Mesenteric fat pad (tissue), 1 donor: ENCODE measurements at places on chromosomes 3 and 15.
A peak's percentile ranks its signal among the peaks of the same experiment; 100 is the strongest.

DNA sequence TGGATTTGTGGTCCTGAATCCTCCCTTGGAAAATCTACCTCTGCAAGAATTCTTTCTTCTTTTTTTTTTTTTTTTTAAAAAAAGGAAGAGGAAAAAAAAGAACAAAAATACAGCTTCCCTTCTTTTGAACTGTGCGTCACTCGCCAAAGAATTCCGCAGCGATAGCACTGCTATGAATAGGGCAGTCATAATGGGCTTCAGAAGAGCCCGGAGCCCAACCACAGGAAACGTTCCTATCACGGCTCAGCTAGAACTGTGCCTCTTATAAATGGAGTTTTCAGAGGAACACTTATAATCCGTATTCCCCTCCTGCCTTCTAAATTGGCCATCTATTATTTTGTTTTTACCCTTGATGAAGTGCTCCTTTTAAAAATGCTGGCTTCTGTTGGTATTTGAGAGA is 227.7 kb downstream of the ADAMTS17 start:
- no peak for DNase-seq

DNA sequence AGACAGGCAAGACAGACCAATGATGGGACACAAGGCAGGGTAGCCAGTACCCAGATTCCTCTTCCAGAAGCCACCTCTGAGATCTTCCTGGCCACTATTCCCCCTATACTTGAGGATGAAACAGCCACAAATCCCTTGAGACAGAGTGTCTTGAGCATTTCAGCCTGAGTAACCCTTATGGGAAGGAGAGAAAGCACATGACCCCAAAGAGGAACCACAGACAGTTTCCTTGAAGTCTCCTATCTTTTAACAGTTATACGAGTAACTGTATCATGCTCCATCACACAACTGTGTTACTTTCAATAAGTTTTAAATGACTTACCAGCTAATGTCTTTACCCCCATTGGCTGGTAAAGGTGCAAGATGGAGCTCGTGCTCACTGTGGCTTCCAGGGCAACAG is 9.3 kb downstream of the VIPR1 start:
- DNase-seq = no peak

- no peak for DNase-seq
Observed at GRCh38 chr3:45056608-45057301, 30.7 kb downstream of the CLEC3B start.

- DNase-seq = peak; percentile 97
Observed at GRCh38 chr3:58433400-58434167, at the start of gene PDHB. PDHB (minus strand) TSS chr3:58433832; CDS start chr3:58433809, 23 bp downstream.

DNA sequence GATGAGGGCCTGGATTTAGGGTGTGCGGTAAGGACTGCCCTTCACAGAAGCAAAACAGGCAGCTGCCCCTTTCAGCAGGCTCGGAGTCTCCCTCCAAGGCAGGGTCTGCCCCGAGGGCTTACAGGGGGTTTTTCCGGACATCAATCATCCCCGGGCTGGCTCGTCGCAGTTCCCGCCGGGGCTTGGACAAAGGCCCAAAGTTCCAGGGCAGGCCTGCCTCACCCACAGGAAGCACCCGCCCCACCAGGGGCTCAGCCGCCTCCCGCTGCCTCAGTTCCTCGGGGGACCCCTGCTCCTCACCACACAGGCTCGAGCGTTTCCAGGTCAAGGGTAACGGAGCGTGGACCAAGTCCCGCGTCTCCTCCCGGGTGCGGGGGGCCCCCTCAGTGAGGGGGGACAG is 27.0 kb downstream of the KIF7 start:
- DNase-seq = no peak
